Activated CD4-positive, alpha-beta T cell treated with anti-CD3 and anti-CD28 coated beads, Interleukin-2, amount 50 U/mL, for 4 hours (primary cell): ENCODE measurements at places on chromosomes 13 and 19.
A peak's percentile ranks its signal among the peaks of the same experiment; 100 is the strongest.

DNA sequence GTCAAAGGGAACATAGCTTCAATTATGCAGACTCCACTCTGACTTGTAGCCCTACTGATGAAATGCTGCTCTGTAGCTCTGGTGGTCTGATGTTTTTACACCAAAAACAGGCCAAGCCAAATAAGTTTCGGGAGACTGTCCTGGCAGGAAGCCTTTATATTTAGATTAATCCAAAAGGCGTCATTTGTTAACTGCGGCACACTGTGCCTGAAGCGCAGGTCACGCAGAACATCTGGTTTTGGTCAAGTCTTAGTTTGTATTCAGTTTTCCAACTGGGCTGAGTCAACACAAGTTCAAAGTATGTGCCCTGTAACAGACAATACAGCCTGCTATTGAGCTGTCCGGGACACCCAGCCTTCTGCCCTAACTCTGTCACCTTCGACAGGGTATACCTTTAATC is 154.6 kb upstream of the IPO5 start:
- DNase-seq = no peak

GRCh38 chr13:71218960-71219359 is 648.0 kb downstream of the DACH1 start:
- no peak for DNase-seq

DNA sequence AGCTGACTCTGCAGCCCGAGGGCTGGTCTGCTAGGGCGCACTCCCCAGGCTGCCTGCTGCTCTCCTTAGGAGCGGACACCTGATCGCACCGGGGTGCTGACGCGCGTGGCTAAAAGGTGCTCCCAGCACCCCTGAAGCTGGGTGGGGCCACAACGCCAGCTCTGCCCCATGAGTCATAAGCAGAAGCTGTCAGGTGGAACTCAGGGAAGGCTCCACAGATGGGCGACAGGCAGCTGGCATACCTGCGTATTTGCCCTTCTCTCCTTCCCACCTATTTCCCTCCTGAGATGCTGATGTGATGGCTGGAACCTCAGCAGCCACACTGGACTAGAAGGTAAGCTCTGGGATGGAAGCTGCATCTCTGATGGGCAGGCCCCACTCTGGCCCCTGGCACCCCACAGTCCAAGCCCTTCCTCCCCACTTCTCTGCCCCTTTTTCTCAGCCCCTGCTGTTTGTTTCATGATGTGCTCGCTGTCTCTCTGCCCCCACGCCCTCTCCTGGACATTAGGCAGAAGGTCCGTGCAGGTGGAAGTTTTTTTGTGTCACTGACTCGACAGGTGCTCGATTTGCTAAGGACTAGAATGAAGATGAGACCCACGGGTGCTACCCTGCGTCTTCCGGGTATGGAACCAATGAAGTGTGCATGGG is 30.3 kb upstream of the CACTIN start:
- no peak for DNase-seq

DNA sequence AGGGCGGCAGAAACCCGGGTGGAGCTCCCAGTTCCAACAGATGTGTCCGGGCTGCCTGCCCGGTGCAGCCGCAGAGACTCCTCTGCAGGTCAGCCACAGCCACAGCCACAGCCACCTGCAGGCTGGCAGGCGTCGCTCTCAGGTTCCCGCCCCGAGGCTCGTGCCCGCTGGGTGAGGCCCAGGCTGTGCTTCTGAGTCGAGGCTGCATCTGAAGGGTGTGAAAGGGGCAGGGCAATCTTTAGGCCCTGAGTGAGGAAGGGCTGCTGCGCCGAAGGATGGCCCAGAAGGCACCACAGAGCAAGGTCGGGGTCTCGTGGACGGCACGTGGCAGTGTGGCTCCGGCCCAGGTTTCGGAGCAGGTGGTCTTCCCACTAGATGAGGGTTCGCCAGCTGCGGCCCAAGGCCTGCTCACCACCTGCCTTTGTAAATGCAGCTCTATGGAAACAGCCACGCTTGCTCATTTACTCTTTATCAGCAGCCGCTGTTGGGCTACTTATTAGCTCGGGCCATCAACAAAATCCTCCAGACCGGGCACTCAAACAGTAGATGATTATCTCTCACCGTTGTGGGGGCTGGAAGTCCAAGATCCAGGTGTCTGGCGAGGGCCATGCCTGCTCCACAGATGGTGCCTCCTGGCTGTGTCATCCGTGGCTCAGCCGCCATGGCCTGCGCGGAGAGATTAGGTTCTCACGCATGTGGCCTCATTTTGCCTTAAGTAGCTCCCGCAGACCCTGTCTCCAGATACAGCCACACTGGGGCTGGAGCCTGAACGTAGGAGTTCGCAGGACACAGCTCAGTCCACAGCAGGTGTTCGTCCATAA is 40.3 kb upstream of the TFDP1 start:
- DNase-seq = no peak

DNA sequence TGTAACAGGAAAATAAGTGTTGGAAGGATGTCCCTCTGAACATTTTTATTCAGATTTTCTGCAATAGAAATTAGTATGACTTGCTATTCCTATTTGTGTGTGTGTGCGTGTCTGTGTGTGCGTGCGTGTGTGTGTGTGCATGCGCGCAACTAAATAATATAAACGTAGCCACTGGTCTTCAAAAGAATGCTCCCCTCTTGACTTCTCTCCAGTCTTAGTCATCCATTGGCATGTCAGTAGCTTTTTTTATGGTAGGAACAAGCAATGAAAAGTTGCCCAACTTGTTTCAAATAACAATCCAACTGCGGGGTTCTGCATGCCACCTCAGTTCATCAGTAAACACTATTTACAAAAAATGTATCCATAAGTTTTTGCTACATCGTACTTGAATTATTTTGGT is 249.6 kb downstream of the GPC6 start:
- DNase-seq = no peak

GRCh38 chr13:33489563-33489962 is 204.0 kb upstream of the STARD13 start:
- DNase-seq = no peak

- DNase-seq = no peak
These were observed 8.1 kb downstream of the N4BP2L1 start for GRCh38 chr13:32419862-32420261.

GRCh38 chr13:95059306-95059705 is 241.9 kb downstream of the ABCC4 start:
- DNase-seq = no peak

DNA sequence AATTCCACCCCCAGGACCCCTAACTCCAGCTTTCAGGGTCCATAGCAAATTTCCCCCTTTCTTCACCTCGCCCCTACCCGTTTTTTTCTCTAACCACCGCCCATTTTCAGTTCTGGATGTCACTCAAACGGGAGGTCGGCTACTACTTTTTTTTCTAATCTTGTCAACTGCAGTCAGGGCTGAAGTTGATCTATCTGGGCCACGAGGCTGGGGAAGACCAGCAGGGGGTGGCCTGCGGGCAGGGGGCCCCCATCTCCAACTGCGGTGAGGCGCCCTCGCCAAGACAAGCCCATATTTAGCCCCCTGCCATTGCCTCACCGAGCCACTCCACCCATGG is 748 bp downstream of the LHFPL6 start:
- no peak for DNase-seq

- no peak for DNase-seq
These were observed 19.0 kb downstream of the EPS8L1 start for GRCh38 chr19:55094456-55095259.

DNA sequence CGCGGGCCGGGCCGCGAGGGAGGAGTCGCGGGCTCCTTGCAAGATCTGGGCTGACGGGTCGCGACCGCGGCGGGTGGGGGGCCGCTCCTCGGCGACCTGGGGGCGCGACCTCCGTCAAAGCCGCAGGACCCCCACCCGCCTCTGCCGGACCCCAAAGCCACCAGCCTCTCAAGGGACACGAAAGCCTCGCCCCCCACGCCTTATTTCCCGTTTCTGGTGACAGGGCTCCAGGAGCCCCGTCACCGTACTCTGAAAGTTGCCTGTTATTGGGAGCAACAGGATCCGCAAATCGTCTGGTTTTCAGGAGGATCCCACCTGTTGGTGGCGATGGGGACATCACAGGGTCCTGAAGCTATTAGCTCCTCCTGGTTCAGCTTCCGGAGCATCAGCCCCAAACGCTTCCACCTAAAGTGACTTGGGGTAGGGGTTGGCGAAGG is 530 bp downstream of the MAU2 start:
- no peak for DNase-seq

- DNase-seq = no peak
These were observed 46.7 kb downstream of the ZNRF4 start for GRCh38 chr19:5501907-5502306.

GRCh38 chr13:50404769-50405168 is 389.5 kb downstream of the KCNRG start:
- no peak for DNase-seq

DNA sequence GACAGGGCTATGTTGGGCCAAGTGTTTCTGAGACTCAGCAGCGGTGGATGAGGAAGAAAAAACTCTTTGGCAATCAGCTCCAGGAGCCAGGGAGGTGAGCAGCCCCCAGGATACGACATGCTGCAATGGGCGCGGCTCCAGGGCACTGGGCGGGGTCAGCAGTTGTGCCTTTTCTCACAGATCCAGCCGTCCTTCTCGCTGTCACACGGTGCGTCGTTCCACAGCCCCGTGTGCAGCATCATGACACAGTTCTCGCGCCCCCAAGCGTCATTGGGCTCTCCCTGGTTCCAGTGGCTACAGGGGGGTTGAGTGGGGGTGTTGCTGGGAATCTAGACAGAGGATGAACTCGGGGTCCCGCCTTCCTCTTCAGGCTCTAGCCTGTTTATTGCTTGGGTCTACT is 2.7 kb downstream of the CLEC4G start:
- DNase-seq = no peak

GRCh38 chr13:111614009-111614408 is 293.6 kb downstream of the TEX29 start:
- no peak for DNase-seq

DNA sequence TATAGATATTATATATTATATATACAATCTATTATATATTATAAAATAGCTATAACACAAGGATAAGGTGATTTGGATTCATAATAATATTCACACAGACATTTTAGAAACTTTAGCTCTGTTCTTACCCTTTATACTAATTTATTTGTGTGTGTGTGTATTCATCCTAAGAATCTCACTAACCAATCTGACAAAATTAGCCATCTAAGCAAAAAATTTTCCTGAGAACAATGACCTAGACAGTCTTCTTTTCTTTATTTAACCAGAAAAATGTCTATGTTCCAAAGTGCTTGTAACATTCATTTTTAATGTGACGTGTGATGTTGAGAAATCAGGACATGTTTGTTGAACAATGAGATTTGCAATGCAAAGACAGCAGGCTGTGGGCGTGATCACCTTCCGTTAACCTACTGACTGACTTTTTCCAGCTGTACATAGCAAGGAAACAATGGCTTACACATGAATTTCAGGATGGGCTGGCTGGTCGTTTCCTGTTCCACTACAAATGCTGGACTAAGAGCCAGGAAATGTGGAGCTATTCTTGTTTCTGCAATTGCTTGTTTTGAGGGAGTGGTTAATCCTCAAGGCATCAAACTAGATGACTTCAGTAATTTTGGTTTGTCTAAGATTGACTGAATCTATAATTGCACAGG is 634.6 kb upstream of the ARGLU1 start:
- no peak for DNase-seq

DNA sequence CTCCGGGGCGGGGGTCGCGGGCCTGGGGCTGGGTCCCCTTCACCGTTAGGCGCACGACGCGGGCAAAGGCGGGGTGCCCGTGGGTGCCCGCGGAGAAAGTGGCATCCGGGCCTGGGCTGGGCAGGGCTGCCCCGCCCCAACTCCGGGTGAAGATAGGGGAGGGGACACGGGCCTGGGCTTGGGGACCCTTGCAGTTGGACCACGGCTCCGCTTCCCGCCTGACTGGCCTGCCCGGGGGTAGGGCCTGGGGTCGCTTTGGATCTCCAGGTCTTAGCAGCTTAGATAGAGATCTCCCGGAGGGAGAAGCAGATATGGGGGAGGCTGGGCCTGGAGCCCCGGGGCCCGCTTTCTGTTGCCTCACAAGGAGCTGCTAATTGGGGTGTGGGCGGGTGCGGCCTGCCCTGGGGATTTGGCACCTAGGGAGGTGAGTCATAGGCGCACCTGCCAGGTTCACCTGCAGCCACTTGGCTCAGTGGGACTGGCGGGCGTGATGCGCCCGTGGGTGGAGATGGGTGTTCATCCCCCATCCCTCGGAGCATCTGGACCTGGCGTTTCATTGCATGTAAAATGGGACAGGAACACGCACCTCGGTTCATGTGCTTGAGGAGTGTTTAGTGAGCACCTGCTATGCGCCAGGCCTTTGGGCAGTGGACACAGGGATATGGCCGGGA is 585 bp downstream of the MAP1S start:
- peak; percentile 61 for DNase-seq

- DNase-seq = no peak
These were observed 104.0 kb upstream of the GPR12 start for GRCh38 chr13:26864576-26864975.

DNA sequence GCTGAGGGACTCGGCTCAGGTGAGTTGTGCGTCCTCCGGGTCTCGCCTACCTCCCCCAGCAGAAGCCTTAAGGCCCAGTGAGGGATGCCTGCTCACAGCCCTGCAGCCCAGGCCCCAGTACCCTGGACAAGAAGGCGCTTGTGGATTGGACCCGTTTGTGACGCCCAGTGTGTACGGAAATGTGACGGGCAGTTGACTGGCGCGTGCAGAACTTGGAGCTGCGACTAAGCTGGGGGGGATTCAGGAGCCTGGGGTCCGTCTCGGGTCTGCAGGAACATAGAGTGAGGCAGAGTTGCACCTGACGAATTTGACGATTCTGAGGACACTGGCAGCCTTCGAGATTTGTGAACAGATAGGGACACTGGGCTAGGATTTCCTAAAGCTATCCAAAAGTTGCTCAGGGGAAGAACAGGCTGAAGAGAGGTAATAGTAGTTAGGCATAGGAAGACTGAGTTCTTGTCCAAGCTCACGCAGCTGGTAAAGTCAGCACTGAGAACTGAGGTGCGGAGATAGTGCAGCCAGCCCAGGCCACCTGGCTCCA is 519 bp downstream of the ZNF551 start:
- DNase-seq = no peak

GRCh38 chr13:61774903-61775302 is 359.3 kb upstream of the PCDH20 start:
- no peak for DNase-seq

DNA sequence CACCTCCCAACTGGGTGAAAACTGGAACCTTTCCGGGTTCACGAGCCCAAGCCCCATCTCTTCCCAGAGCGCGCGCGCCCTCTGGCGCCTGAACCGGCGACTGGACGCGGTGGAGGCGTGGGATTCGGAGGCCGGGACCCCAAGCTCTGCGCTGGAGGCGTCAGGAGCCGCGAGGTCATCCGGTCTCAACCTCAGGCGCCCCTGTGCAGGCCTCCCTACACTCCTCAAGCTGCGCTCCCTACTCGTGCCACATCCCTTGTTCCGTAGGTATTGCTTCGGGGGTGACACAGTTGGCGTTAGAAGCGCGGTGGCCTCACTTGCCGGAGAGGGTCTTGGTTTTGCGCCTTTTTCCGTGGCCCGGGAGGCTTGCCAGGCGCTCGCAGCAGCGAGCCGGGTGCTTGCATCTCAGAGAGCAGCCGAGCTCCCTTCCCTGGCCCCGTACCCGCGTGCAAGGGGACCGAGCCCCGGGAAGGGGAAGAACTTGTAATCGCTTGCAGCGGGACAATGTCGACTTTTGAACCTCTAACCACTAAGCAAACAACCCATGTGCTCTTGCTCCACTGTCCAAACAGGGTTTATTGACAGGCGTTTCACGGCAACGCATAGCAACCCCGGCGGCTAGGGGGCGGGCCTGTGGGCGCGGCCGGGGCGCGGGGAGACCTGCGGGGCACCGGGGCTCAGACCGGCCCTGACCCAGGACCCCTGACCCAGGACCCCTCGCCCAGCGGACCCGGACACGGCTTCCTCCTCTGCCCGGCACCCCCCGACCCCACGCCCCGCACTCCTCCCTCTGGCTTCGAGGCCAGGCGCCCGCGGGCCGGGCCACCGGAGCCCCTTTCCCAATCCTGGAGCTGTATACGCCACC is 8.5 kb downstream of the CDX2 start:
- DNase-seq = no peak
